ENCODE measurements at places on chromosomes 7 and 10.

DNA sequence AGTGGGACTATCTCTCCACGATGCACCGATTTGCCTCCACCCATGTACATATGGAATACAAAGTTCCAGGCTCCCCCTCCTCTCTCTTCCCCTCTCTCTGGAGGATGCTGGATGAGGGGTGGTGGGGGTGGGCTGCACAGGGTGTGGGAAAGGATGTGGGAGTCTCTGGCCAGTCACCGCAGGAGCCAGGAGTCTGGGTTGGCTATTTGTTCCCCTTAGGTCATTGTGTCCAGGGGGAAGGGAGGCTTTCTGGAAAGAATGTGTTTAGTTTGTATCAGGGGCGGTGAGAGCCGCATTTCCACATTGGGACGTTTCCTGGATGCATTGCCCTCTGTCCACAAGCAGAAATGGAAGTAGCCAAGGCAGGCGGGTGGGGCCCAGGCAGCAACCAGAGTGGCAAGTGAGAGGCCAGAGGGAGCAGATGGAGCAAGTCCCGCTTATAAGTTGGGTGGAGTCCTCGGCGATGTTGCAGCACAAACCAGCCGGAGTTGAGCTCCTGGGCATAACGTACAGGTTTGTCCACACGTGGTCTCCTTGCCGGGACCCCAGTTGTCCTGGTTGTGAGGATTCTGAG is 63.3 kb downstream of the ZNF777 start:
- no peak for DNase-seq

DNA sequence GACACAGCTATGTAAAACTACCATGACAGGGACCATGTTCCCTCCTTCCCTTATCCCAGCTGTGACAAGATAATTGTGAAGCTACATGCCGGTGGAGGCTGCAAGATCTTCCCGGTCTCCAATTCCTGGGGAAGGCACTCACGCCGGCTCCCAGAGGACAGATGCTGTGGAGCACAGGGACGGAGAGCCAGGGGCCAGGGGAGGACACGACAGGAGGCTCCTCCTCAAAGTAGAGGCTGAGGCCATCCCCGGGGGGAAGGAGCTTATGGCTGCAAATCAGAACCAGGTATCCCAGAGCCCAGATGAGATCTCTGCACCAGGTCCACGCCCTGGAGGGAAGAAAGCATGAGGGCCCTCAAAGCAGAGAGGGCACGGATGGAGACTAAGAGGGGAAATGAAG is 286.2 kb downstream of the TCERG1L start:
- DNase-seq = no peak

DNA sequence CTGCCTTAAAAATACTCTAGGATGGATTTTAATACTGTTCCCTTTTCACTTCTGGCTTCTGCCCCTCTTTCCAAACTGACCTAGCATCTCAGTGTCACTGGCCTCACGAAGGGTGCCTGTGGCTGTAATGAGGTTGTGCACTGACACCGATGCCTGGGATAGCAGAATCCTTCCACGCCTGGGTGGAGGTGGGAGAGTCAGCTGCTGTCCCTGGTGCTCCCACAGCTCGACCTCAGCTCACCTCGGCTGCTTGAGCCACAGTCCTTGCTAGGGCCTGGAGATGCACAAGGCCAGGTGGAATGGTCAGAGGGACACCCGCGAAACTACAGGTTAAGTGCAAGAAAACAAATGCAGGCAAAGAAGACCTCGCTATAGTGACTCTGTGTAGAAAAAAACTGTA is 123.4 kb upstream of the ACBD5 start:
- DNase-seq = no peak

- DNase-seq = no peak
Measured at GRCh38 chr7:20305726-20306125, 25.0 kb upstream of the ITGB8 start.

GRCh38 chr10:98231417-98231816 is 36.6 kb downstream of the LOXL4 start:
- DNase-seq = no peak

DNA sequence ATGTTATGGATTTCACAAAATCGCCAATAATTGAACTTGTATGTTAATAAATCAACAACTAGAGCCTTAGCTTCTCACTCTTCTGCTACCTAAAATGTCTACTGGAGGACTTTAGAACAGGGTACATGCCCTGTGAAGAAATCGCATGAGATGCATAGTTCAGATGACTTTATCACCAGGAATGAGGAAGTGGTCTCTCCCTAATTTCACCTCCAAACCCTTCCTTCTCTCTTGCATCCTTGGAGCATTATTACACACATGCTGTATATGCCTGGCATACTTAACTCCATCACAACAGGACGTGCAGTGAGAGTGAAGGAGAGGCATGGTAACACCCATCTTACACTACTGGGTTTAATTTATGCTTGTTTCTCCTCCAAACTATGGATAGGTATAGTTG is 27.8 kb downstream of the RHEB start:
- DNase-seq = no peak

- DNase-seq = no peak
Measured at GRCh38 chr10:69071610-69072009, 16.3 kb upstream of the SRGN start.

DNA sequence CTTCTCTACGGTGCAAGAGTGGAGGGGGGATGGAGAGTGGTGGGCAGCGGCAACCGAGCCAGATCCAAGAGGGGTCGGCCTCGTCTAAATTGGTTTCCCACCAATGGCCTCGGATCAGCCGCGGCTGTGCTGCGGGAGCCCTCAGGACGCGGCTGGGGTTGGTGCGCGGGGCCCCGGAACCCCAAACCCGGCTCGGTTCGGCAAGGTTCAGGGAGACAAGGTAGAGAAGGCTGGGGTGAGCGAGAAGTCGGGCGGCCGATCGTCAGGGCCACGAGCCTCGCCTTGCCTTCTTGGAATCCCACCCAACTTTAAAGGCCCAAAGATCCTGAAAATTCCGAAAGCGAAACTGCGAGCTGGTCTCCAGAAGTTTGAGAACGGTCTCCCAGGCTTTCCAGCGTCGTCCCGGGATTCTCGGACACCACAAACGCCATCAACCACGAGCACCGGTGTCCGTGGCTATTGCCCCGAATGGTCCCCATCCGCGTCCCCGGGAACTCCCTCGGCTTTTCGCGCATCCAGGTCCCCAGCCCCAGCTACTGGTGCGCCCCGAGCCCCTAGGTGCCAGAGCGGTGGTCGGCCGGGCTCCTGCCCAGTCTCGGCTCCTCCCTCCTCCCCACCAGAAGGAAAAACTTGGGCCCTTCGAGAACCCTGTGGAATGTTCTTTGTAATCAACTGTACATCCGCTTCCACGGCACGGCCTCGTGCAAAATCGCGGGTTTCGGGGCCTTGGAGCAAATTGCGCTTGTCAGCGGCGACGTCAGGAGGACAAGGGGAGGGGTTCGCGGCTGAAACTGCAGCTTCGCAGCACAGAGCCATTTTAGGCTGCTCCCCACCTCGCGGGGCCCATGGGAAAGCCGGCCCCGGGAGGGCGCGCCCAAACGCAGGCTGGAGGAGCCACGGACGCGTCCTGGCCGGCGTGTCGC is 3.2 kb downstream of the SFMBT2 start:
- peak; percentile 46 for DNase-seq

Data from stimulated activated CD8-positive, alpha-beta memory T cell treated with anti-CD3 and anti-CD28 coated beads, Interleukin-7, amount 100 ng/mL, for 4 hours (primary cell).